ENCODE measurements at places on chromosomes 1 and 21.

DNA sequence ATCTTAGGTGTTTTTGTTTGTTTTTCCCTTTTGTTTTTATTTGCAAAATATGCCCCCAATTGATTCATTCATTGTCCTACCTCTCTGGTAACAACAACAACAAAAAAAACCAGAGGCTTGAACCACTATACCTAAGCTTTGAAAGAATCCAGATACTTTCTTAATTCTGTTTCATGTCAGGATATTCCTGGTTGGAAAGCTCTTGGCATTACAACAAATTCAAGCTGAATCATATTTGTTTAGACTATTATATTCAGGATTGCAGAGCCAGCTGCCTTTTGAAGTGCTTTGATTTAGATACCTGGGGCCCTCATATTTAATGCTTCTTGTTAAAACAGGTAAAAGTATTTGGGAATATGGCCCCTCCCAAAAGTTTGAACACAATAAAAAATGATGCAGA, 22.9 kb upstream of the ZNF326 start:
- no peak for DNase-seq

DNA sequence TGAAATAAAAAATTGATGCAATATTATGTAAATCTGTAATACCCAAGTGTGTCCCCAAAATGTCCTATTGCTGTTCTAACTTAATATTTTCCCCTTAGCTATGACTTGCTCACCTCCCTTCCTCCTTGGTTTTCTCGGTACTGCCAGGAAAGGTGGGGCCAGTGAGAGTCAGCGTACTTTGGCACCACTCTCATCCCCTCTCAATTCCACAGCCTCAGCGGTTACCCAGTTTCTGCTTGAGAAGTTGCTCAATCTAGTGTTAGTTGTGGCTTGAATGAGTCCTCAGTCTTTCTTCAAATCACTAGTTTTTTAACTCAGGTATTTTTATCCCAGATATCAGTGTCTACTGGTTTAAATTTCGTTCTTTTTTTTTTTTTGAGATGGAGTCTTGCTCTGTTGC, 32.3 kb downstream of the BCAS2 start:
- DNase-seq = no peak

- DNase-seq = no peak
Observed at GRCh38 chr1:235893840-235894239, 27.1 kb upstream of the LYST start.

GRCh38 chr1:63828322-63829044, 54.7 kb downstream of the ROR1 start:
- DNase-seq = no peak

GRCh38 chr1:110673805-110674336, 869 bp downstream of the KCNA3 start:
- no peak for DNase-seq

DNA sequence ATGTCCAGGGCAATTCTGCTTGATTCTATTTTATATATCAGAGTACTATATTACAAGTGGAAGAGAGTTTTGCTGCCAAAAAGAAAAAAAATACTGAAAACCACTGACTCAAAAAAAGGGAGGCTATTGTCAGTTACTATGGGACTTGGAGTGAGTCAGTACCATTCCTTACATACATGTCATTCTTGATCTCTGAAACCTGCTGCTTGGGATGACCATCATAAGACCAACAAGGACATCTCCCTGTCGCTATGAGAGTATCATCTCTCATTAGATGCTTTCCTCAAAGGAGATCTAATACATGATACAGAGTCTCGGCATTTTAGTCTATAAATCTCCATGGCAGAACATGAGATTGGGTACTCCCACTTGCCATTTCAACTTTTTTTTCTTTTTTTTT, 11.8 kb upstream of the INPP5B start:
- no peak for DNase-seq

- DNase-seq = no peak
Observed at GRCh38 chr1:19622204-19622603, 21.9 kb upstream of the NBL1 start.

DNA sequence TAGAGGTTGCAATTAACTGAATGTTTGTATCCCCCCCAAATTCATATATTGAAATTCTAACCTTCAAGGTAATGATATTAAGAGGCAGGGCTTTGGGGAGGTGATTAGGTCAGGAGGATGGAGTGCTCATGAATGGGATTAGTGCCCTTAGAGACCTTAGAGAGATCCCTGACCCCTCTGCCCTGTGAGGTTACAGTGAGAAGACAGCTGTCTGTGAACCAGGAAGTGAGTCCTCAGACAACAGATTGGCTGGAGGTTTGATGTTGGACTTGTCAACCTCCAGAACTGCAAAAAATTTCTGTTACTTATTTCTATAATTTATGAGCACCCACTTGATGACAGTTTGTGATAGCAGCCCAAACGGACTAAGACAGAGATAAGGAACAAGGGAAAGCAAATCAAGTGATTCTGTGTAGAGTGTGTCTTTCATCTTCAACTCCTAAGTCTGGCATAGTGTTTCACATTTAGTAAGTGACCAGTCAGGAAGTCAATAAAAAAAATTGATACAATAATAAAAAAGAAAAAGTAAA, 30.0 kb upstream of the RWDD3 start:
- no peak for DNase-seq

GRCh38 chr1:10765734-10766478, 30.5 kb downstream of the CASZ1 start:
- no peak for DNase-seq

DNA sequence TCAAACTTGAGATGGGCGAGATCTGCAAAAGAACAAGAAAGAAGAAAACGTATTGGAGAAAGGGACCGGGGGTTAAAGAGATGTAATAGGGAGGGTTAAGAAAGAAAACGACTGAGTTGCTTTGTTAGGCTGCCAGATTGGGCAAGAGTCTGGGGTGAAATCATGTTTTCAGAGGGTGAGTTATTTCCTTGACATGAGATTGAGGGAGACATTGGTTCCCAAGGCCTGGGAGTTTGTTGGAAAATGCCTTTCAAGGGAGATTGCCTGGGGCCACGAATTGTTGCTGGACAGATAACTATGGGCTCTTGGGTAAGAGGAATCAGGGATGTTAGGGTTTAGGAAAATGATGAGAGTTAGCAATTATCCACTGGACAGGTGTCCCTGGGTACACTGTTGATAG, 776 bp upstream of the CADM3 start:
- DNase-seq = no peak

DNA sequence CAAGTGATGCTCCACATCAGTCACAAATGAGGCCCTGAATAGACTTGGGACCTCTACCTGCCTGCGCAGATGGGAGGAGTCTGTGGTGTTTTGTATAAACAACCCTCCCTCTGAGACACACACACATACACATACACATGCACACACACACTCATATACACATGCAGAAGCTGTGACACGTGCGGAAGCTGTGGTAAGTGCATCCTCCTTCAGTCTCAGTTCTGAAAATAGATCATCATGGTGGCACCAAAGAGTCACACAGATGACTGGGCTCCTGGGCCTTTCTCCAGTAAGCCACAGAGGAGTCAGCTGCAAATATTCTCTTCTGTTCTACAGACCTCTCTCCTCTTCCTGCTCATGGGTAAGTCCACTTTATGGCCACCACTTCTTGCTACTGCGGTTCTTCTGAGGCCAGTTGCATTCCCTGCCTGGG, at the start of gene LY9:
LY9 (plus strand) TSS at position 224 of the 433 bp plus-strand sequence; CDS start at position 238, 14 bp downstream.
- DNase-seq = no peak

- DNase-seq = no peak
Observed at GRCh38 chr1:21066356-21067012, 110.2 kb downstream of the EIF4G3 start.

GRCh38 chr1:67711158-67711854, 26.3 kb downstream of the GADD45A start:
- no peak for DNase-seq

DNA sequence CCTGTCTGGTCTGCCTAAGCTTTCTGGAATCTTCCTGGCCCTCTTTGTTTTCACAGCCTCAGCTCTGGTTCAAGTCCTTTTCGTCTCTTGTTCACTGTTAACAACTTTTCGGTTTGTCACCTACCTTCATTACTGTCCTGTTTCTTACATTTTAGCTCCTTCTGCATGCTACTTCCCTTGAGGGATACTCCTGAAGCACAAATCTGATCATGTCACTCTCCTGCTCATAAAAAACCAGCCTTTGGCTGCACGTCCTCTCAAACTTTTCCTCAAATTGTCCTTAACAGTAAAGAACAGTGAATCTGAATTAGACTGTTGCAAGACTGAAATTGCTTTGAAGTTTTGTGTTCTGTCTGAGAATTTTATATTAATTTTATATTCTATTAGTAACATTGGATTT, 3.3 kb downstream of the RAVER2 start:
- DNase-seq = no peak

DNA sequence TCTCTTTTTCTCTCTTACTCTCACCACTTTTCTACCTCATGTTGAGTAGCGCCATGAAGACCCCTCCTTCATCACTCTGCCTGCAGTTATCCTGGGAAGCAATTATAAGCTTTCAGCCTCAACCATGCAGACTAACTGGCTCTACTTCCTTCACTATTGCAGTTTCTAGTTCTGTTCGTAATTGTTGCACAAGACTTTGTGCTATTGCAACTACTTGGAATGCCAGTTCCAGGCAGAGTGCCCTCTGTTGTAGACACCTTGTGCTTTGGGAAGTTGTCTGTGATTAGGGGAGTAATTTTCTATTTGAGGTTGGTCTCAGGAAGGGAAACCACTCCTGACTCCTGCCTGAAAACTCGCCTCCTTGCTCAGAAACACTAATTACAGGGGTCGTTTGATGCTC, 19.4 kb downstream of the PGM1 start:
- DNase-seq = no peak

DNA sequence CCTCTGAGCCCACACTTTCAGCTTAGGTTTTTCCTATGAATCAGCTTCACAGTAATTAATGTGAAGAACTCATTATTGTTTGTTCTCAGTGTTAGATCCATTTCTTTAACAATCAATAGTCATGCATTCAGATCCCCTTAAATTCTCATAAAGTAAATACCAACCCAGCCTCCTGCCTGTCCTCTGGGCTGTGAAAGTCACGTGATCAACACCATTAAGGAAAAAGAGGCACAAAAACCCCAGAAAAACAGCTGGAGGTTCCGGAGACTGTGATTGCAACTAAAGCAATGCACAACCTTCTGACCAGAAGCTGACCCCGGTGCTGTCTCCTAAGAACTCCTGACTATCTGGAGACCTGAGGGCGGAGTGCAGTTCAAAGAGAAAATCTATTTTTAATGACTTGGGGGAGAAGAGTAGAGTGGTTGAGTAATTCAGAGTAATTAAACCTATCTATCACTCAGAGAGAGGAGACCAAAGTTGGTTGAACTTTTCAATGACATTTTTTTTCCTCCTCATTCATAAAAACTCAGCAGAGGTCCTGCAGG, 132.5 kb downstream of the PLXNA2 start:
- no peak for DNase-seq

DNA sequence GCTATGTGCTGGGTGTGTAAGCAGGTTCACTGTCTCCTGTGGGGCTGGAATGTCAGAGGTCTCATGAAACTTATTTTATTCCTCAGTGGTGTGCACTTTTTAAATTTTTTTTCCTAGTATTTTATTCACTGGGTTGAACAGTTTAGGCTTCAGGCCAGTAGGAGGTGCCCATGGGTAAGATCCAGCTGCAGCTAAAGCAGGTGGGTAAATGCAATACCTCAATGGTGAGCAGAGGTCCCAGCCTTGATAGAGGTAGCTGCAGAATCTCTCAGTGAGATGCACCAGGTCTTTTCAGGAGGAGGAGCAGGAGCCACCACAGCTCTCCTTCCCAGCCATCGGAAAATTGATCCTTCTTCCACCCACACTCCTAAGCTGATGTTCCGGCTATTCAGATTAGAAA, 12.6 kb upstream of the OR6N2 start:
- DNase-seq = no peak

GRCh38 chr21:21714426-21714825, 716.2 kb downstream of the NCAM2 start:
- no peak for DNase-seq

GRCh38 chr1:22827666-22828483, 117.2 kb downstream of the EPHB2 start:
- DNase-seq = no peak

DNA sequence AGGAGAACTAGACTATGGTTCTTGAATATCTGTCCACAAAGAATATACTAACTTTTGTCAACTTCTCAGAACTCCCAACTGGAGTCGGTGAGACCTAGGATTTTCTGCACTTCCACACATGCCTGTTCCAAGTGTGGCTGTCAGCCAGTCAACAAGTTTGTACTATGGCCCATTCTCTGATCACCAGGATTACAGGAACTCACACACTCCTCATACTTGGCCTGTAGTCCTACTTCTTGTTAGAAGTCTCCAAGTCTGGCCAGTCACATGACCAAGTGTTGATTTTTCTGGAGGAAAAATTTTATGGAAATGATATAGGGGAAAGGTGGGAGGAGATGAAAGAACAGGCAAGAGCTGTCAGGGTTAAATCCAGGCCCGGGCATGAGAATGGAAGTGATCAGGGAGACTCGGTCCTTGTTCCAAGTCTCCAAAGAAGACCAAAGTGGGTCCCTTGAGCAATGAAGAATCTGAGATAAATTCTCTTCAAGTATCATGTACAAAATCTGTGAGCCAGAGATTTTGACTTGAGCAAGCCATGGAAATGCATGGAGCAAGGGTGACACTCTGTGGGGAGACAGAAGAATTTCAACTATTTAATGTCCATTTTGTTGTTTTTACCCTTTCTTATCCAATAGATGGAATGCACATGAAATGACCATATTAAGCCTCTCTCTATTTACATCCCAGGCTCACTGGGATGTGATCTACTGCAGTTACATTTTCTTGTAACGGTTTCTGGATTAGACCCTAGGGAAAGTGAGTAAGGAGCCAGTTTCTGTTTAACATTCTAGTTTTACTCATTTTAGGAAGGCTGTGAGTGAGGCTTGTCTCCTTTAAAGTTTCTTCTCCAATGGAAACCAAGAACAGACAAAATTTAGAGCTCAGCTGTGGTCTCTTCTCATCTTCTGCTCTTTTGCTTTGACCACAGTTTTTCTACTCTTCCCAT, 320.9 kb downstream of the ASTN1 start:
- DNase-seq = peak; percentile 53

Measured in nephron progenitor cell (in vitro differentiated cells).